Aorta (tissue), 5 donors: ENCODE measurements at places on chromosomes 4 and X. TPM values are rescaled to one million over a fixed set of nuclear protein-coding genes. Genes with fewer than 3 reads are reported as not detected.
A peak's percentile ranks its signal among the peaks of the same experiment; 100 is the strongest.

GRCh38 chr4:11131491-11131890, 297.2 kb downstream of the HS3ST1 start:
- DNase-seq: no peak

DNA sequence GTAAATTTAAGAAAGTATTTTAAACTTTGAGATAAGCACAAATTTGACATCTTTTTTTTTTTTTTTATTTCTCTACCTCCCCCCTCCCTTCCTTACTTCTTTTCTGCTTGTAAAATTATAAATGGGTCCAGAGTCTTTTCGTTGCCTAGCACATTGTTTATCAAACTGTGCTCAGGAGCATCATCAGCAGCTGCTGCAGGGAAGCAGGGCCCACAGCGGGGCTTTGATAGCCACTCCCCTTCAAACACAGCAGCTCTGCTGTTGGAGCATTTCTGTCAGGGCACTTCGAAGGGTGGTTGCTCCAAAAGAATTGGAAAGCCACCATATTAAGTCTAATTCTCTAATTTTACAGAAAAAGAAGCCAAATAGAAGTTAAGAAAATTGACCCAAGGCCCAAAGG, 588.3 kb downstream of the SPRY1 start:
- no peak for DNase-seq

- DNase-seq: no peak
Measured at GRCh38 chr4:13365195-13365594, 118.9 kb downstream of the RAB28 start.

GRCh38 chrX:10656214-10656613, 35.8 kb upstream of the MID1 start:
- no peak for DNase-seq

- DNase-seq: no peak
Measured at GRCh38 chrX:107985033-107985432, 2.9 kb upstream of the TEX13B start.

DNA sequence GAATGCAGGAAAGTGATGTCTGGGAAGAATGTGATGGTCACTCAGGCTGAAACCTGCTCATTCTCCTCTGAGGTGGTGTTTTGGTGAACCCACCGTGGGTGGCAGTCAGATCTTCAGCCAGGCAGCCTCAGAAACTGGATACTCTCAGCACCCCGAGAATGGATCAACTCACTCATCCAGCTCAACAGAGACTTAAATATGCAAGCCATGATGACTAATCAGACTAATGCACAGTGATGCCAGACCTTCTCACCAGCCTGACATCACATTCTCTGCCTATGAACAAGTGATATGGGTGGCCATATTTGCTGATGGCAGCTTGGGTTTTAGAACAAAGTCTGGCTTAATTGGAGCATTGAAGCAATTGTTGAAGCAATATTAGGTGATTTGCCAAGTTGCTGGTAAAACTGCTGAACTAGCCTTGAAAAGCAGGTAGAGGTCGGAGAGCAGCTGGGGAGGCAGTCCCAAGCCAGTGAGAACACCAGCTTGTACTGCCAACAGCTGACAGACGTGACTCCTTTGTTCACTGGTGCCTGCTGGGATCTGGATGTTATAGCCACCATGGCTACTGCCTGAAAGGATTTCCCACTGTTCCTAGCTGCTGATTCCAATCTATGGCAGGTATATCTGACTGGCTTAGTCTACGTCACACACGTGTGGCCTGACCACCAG, 608.1 kb downstream of the MID1IP1 start:
- DNase-seq: no peak

- no peak for DNase-seq
Measured at GRCh38 chrX:46953597-46953996, 41.4 kb downstream of the JADE3 start.

DNA sequence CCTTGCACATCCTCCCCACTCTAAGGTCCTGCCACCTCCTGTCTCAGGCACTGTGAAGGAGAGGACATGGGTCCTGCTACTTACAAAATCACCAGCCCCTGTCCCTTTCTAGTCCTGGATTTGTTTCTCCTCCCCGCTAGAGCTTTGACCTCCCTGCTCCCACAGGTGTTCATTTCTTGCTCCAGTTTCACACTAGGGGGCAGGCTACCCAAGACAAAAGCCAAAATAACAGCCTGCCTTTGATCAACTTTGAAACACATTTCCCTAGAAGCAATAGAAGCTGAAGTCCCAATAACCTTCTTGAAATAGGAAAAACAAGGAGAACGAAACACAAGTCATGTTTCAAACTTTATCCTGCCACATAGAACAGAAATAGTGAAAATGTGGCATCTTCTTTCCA, 164.4 kb downstream of the QDPR start:
- DNase-seq: no peak

DNA sequence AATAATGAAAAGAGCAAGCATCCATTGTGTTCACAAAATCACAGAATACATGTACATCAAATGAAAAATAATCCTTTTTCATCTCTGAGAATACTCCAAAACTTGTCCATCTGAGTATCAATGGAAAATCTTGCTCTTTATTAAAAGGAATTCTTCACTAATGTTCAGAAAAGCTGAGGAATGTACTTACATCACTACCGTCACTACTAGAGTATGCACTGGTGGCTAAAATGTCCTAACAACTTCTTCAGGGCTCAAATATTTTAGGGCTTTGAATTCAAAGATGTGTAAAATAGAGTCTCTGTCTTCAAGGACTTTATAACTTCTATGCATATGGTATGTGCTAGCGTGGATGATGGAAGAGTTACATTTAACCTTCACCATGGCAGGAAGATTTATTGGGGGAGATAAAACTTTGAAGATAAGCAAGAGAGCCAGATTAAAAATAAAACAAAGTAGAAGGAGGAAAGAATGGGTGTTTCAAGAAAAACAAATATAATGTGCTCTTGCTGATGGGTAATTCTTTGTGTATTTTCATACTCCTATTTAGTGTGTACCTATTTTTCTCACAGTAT, 55.1 kb downstream of the DMD start:
- DNase-seq: no peak

- no peak for DNase-seq
Measured at GRCh38 chrX:13167481-13168231, 123.2 kb upstream of the FAM9C start.

DNA sequence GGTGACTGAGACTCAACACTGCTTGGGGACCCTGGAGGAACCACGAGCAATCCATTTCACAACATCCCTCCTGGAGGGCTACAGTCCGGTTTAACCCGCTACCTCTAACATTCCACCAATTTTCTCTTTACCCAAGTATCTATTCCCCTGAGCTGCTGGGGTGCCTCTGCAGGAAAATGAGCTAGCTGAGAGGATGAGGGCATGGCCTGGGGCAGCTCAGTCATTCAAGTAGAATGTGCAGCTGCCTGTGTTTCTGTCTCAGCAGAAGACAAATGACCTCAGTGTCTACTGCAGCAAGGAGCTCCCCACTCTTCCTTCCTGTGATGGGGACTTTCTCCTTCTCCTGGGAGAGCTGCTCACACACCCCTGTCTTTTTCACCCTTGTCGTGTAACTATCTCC, 120.8 kb downstream of the ZNF518B start:
- no peak for DNase-seq

DNA sequence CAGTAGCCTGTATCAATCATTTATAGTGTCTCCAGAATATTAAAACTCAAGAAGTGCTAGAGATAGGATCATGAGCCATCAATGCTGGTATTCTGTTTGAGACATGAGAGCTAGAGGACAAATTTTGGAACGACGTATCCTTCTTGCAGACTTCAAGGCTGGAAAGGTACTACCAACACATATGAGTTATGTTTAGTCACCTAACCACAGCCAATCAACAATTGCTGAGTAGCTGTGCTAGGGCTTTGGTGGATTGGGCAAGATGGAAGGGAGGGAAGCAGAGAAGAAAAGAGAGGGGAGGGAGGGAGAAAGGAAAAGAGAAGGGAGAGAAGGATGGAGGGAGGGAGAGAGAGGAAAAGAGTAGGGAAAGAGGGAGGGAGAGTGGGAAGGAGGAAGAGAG, 21.6 kb upstream of the RAI2 start:
- no peak for DNase-seq

- no peak for DNase-seq
Measured at GRCh38 chr4:10111067-10111801, 5.4 kb downstream of the WDR1 start.

GRCh38 chr4:122702939-122703338, 29.6 kb upstream of the BBS12 start:
- no peak for DNase-seq

DNA sequence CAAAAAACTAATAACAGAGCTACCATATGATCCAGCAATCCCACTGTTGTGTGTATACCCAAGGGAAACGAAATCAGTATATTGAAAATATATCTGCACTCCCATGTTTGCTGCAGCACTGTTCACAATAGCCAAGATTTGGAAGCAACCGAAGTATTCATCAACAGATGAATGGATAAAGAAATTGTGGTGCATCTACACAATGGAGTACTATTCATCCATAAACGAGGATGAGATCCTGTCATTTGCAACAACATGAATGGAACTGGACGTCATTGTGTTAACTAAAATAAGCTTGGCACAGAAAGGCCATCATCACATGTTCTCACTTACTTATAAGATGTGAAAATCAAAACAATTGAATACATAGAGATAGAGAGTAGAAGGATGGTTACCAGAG, 402.1 kb downstream of the KCTD8 start:
- no peak for DNase-seq

- no peak for DNase-seq
Measured at GRCh38 chr4:5874811-5875449, 18.0 kb downstream of the CRMP1 start.

DNA sequence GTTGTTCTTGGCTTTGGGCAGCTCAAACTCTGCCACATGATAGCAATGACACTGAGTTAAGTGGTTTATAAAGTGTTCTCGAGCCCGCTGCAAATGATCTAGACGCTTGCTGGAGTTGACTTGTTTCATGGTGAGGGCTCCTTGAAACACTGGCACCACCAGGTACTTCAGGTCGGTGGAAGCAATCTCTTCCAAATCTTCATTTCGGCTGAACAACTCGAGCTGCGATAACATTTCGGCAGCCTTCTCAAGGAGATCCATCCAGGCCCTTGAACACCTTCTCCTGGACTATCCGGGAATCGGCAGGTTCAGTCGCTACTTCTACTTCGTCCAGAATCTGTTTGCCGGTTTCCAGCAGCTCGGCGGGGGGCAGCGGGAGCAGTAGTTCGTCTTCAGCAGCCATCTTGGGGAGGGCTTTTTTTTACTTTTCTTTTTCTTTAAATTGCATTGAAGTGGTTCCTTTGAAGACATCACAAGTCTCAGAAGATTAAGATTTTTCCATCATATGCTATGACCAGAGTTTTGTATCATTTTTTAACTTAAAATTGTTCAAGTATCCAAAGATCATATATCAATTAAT, 28.0 kb downstream of the HNRNPDL start:
- DNase-seq: no peak

DNA sequence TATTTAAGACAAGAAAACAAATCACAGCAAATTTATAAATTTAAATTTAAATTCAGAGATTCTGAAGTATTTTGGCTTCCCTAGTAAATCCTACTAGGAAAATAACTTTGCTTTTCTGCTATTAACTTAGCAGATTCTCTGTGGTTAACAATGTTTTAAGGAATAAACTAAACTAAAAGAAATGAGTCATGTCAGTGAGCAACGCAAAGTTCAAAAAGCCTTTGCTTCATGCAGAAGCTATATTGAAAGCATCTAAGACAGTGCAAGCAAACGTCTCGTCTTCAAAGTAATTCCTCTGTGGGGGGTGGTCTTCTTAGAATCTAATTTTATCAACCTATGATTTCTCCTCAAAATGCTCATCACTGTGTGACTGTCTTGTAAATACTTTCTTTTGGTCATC, 30.1 kb downstream of the GABRB1 start:
- no peak for DNase-seq

GRCh38 chr4:5110901-5111300, 59.6 kb downstream of the STK32B start:
- DNase-seq: no peak

DNA sequence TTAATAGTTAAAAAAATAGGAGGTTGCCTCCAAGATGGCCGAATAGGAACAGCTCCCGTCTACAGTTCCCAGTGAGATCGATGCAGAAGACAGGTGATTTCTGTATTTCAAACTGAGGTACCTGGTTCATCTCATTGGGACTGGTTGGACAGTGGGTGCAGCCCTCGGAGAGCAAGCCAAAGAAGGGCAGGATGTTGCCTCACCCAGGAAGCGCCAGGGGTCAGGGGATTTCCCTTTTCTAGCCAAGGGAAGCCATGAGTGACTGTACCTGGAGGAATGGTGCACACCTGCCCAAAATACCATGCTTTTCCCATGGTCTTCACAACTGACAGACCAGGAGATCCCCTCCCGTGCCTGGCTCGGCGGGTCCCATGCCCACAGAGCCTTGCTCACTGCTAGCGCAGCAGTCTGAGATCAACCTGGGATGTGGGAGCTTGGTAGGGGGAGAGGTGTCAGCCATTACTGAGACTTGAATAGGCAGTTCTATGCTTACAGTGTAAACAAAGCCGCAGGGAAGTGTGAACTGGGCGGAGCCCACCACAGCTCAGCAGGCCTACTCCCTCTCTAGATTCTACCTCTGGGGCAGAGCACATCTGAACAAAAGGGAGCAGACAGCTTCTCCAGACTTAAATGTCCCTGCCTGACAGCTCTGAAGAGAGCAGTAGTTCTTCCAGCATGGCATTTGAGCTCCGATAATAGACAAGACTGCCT, 47.5 kb downstream of the PPA2 start:
- no peak for DNase-seq

GRCh38 chrX:136147976-136148375, 643 bp downstream of the FHL1 start:
- peak; percentile 75 for DNase-seq

DNA sequence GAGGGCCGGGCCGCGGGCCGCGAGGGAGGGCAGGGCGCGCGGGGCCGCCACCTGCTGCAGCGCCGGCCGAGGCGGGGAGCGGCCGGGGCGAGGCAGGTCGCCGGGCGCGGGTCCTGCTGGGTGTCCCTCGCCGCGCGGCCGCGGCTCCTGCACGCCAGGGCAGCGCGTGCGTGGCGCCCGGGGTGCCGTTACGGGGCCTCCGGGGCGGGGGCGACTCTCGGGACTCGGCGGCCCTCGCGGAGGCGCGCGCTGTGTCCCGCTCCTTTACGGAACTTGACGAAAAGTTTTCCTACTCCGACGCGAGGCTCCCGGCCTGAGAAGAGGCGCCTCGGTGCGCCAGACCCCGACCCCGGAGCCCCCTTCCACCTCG, 329 bp downstream of the TBC1D14 start:
- no peak for DNase-seq

- DNase-seq: no peak
Measured at GRCh38 chrX:87697409-87697808, 179.8 kb downstream of the KLHL4 start.

Gene IBSP
- total RNA-seq: not detected

Gene USP17L18
- not detected for total RNA-seq

Gene POU3F4
- total RNA-seq: 0.09 TPM

Gene GPRASP1
- total RNA-seq: 19.9 TPM

Gene CYTL1
- total RNA-seq: 15.2 TPM
